ENCODE measurements at places on chromosomes 3 and 15. TPM values are rescaled to one million over a fixed set of nuclear protein-coding genes. Genes with fewer than 3 reads are reported as not detected.

The SATB1 gene
- total RNA-seq, result 28.7 TPM

The CILP gene
- 0.07 TPM for total RNA-seq

The SH3GL3 gene
- total RNA-seq, result 0.22 TPM

DNA sequence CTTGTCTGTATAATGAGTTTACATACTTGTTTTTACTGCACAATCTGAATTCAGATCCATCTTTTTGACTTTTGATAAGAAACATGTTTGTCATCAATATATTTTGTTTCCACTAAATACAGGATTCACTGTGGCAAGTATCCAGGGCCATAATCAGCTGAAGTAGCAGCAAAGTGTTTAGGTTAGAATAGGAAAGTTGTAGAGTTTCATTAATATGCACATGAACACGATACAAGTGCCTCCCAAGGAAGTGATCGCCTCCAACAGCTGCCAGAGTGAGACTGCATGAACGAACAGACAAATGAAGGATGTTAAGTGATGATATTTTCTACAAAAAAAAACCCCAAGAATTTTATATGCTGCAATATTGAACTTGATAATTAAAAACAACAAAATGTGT lies 204.3 kb downstream of the TBL1XR1 start:
- no peak for DNase-seq

- no peak for DNase-seq
Observed at GRCh38 chr3:133531981-133532380, 41.5 kb upstream of the CDV3 start.

The LARP6 gene
- total RNA-seq, result 31.2 TPM

DNA sequence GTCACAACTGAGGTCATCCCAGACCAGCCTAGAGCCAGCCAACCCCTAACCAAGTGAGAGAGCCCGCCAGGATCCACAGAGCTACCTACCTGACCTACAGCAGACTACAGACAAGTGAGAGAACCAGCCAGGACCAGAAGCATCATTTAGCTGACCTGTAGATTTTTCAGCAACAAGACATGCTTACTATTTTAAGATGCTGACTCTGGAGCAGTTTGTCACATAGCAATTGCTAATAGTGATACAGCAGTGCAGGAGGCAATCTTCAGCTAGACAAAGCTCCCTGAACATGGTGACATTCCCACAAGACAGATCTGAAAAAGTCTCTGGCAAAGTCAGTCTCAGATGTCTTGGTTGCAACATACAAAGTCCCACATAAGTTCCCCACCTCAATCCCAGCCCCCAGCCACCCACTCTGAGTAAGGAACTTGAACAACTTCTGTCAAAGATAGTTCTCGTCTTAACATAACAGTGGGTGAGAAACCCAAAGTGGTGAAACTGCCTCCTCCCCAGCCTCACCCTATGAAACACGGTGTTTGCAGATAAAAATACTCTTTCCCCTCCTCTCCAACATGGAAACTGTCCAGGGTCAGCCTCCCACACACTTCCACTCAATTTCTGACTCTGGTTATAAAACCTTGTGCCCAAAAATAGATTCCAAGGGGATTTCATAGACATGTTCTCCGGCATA lies 120.3 kb upstream of the SLC6A11 start:
- DNase-seq, result no peak

The SCAANT1 gene
- not detected for total RNA-seq
